ENCODE measurements at places on chromosomes 3 and 15.

GRCh38 chr15:60326824-60327654 lies 70.7 kb downstream of the ANXA2 start:
- DNase-seq: no peak

DNA sequence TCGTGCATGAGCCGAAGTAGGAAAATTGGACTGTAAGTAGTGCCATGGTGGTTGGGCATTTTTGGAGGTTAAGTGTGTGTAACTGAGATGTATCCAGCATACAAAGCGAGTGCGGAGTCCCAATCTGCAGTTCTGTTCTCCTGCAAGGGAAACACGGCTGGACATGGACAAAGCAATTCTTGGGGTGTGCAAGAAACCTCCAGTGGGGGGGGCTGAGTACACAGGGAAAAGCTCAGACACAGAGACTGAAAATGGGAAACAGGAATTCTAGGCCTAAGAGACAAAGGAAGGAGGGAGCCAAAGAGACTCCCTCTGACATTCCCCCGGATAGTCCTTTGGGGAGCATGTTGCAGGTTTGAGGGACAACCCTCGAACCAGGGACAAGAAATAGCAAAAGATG lies 83.2 kb upstream of the PLSCR4 start:
- DNase-seq: no peak

DNA sequence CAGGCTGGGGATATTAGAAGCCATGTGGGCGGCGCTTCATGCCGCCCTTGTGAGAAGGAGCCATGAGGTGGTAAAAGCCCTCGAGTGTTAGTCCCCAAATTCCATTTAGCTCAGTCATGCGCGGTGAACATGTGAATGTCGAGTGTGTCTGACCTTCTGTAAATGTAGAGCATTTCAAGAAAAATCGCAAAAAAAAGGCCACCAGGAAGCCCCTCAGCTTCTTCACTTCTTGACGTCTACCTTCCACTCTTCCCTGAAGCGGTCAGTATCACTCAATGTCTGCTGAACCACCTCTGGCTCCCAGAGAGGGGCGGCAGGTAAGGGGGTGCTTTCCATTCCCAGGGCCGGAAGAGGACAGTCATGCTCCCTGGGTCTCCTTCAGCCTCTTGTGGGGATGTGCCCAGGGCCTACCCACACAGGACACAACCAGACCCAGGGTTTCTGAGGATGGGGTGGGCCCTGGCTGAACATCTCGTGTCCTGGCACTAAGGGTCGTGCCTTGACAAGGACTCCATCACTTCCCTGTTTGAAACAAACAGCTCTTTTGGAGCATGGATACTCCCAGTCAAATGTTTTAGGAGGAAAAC lies 274.9 kb downstream of the FAM43A start:
- DNase-seq: no peak

DNA sequence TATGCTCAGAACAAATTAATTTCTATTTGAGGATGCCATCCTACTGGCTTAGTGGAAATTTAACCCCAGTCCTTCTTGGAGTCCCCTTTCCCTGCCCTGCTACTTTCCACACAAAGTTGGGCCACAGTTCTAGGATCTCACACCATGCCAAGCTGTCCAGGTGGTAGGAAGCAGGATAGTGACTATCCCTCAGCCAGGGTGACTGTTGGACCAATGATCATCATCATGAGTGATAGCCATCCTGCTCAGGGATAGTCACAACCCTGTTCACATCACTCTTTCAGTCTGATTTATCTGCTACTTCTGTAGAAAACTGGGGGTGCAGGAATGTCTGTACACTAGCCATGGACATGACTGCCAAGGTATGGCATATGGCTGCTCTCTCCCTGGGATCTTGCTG lies 12.8 kb downstream of the HRG start:
- no peak for DNase-seq

GRCh38 chr3:127158614-127159229 lies 34.2 kb upstream of the PRR23E start:
- DNase-seq: no peak

DNA sequence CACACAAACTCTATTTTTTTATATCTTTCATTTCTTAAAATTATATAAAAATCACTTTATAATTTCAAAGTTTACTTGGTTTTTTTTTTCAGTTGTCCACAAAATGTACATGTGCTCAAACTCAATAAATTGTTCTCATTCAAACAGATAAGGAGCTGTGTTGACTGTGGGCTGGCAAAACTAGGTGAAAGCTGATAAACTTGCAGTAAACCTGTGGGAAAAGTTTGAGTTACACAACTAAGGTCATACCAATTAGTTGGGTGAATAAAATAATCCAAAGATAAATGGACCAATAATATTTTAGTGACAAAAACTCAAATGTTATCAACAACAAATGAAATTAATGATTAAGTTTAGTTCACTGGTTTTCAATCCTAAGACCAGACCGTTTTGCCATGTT lies 12.6 kb upstream of the UPK1B start:
- no peak for DNase-seq

- DNase-seq: no peak
These were observed 47.9 kb upstream of the FURIN start for GRCh38 chr15:90820481-90820880.

DNA sequence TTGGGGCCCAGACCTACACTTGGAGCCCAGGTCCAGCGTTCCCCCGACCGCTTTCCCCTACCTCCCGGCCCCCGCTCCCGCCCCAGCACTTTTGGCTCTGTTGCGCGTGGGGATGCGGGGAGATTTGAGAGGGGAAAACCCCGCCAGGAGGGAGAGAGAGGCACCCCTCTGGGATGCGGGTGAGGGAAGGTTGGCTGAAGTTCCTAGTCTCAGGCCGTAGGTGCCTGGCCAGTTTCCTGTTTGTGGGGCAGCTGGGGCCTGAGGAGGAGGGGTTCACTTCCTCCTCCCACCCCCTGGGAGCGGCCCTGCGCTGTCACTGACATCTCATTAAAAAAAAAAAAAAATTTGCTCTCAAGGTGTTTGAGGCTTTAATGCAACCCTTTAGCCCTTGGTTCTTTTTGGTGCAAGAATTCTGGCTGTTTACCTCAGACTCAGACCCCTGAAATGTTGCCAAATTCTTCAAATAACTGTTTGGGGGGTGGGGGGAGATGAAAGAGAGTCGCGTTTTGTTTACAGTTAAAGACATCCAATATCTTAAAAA lies 2.6 kb downstream of the FAM43A start:
- no peak for DNase-seq

- DNase-seq: no peak
These were observed 10.0 kb upstream of the CRTC3 start for GRCh38 chr15:90519688-90520087.

DNA sequence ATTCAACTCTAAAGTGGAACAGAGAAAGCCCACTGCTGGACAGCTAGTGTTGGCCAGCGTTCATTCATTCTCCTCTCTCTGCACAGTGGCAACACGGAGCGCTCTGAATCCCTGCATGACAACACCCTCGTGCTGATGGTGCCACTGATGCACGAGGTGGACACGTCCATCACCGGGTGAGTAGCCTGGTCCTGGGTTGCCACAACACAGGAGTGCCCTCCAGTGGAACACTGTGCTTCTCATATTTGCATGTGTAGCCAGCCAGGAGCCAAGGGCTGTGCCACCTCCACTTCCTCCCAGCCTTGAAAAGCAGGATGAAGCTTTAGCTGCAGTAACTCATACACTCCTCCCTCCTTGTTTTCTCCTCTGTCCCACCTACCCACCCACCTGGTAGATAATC lies 120.0 kb upstream of the CTDSPL start:
- no peak for DNase-seq

GRCh38 chr15:95718441-95718840 lies 612.1 kb upstream of the NR2F2 start:
- no peak for DNase-seq

DNA sequence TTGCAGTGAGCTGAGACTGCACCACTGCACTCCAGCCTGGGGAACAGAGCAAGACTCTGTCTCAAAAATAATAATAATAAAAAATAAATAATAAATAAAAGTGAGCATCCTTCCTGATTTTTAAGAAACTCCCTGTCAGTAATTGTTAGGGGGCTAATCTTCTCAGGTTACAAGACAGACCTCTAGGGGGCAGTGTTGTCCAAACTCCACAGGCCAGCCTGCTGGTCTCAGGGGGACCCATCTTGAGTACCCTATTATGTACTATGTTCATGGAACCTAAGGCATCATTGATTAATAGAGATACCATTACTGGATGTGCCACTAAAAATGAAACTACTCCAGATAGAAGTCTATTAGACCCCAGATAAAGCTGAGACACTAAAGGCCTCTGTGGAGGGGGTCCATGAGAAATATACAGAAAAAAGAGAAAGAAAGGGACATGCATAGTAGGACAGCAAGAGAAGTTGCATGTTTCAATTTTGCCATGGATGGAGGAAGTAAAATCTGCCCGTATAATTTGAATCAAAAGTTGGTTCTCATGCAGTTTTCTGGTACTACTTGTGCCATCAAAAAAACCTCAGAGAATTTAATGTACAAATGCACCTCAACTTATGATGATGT lies 85.5 kb upstream of the CDV3 start:
- DNase-seq: peak; percentile 19

DNA sequence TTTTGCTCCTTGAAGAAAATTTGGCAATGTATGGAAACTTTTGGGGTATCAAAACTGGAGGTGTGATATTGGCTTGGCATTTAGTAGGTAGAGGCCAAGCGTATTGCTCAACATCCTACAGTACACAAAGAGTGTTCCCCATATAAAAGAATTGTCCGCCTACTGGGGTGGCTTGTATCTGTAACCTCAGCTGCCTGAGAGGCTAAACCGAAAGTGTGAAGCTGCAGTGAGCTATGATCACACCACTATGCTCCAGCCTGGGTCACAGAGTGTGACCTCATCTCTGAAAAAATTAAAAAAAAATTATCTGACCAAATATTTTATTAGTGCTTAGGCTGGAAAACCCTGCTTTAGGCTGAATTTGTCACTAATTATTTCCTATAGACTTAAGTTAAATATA lies 483.9 kb downstream of the PYDC2 start:
- no peak for DNase-seq

DNA sequence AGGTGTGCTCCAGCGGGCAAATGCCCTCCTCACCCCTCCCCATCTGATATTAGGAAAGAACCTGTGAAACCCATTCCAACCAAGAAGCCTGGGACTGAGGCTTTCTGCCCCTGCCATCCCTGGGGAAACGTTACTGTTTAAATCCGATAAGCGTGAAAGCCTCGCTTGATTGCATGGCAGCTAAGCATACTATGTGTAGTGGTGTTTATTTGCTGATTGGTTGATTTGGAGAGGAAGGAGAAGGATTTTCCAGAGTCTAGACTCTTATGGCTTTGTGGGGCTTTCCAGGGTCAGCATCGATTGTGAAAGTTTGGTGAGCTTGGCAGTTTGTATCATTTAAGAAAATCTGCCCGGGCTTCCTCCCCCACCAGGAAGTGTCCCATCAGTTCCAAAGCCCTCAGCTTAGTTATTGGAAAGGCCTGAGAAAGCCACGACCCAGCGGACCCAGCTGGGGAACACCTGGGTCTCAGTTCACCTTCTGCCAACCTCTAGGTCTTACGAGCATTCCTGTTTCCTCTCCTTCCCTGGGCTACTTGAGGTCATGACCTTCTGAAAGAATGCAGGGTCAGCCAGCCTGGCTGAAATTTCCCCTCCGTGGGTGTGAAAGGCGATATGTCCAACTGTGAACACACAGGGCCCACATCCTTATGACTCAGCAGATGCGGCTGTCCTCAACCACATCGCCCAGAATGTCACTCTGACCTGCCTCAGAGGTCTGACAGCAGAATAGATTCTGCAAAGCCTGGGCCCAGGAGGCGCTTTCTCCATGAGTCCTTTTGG lies 62.8 kb upstream of the HERC1 start:
- no peak for DNase-seq

- DNase-seq: no peak
These were observed 2.1 kb downstream of the RTP2 start for GRCh38 chr3:187700249-187700648.

DNA sequence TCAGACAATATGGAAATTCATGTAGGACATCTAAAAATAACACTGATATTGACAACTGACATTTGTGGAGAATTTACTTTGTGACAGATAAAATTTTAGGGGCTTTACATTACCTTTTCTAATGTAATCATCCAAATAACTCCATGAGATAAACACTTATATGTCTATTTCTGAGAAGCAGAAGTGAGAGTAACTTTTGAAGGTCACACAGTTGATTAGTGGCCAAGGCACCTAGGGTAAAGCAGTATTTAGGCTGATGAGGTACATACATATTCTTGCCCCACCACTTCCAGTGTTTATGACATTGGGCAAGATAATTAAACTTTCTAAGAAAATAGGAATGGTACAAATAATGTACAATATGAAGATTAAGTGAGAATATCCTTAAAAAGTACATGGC lies 248.4 kb downstream of the CPNE4 start:
- no peak for DNase-seq

DNA sequence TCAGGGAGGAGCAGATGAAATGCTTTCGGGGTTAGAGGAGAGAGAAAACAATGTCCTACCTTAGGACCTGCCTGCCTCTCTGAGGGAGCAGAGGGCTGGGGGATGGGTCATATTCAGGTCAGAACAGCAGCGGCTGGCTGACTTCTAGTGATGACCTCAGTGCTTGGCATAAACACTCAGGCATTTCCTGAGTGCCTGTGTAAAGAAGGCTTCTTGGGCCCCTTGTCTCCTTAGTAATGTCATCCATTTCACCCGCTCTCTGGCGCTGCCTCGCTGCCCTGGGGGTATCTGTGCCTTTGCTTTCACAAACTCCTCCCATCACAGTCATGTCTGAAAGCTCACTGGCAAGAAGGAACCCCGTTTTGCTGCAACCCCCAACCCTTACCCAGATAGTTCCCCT lies 82.9 kb upstream of the GSK3B start:
- DNase-seq: no peak

- no peak for DNase-seq
These were observed 1105.9 kb downstream of the NAALADL2 start for GRCh38 chr3:175965036-175965435.

DNA sequence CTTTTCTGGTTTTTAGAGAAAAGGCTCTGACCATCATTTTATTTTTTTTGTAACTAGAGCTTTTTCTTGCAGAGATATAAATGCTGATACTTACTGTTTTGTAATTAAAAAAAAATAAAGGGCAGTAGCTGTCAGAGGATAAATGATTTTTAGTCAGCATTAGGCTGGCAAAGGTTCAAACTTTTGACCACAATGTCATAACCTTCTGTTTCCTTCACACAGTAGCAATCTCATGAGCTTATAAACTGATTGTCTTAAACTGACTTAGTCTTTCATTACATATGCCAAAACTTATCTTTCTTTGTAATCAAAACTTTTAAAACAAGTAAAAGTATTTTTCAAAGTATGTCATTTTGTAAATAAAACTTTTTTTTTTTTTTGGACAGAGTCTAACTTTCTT lies 841.9 kb downstream of the OTOL1 start:
- no peak for DNase-seq

- DNase-seq: no peak
These were observed 30.1 kb downstream of the GRAMD2A start for GRCh38 chr15:72167445-72167844.

GRCh38 chr3:72437661-72438406 lies 410.4 kb downstream of the SHQ1 start:
- no peak for DNase-seq

DNA sequence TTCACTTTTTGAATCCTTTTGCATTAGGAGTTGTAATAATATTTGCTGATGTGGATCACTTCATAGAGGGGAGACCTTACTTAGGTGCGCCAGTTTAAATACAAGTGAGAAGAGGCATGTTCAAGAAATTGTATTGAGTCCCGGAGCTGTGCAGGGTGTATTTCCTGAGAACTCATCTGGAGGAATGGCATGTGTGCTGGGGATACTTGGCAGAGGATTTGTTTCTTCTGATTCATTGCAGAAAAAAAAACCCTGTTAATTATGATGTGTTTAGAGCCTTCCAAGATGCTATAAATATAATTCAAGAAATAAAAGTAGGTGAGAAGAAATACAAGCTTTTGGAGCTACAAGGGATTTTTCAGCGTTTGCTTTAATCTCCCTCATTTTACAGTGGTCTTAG lies 97.6 kb downstream of the TPRG1 start:
- no peak for DNase-seq

All from stimulated activated CD4-positive, alpha-beta T cell treated with anti-CD3 and anti-CD28 coated beads, Interleukin-15, amount 100 ng/mL, for 1 hour (primary cell).